ENCODE measurements at places on chromosomes 11 and 22.

GRCh38 chr11:3014057-3014938 lies 22.2 kb upstream of the NAP1L4 start:
- no peak for DNase-seq

DNA sequence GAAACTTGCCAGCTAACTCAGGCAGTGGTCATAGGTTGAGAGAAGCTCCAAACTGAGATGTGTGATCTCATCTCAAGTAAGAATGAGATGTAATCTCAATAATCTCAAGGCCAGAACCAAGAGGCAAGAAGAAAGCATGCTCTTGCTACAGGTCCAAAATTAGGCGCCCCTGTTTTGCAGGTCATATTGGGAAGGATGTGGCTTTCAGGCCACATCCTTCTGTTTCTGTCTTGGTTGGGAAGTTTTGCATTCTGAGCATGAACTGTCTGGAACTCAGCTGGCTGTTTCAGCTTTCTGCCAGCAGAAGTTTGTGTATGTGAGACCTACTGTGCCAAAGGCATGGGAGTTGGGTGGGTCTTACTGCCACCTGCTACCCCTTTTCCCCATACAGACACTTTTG lies 67.5 kb upstream of the MS4A8 start:
- DNase-seq: no peak

DNA sequence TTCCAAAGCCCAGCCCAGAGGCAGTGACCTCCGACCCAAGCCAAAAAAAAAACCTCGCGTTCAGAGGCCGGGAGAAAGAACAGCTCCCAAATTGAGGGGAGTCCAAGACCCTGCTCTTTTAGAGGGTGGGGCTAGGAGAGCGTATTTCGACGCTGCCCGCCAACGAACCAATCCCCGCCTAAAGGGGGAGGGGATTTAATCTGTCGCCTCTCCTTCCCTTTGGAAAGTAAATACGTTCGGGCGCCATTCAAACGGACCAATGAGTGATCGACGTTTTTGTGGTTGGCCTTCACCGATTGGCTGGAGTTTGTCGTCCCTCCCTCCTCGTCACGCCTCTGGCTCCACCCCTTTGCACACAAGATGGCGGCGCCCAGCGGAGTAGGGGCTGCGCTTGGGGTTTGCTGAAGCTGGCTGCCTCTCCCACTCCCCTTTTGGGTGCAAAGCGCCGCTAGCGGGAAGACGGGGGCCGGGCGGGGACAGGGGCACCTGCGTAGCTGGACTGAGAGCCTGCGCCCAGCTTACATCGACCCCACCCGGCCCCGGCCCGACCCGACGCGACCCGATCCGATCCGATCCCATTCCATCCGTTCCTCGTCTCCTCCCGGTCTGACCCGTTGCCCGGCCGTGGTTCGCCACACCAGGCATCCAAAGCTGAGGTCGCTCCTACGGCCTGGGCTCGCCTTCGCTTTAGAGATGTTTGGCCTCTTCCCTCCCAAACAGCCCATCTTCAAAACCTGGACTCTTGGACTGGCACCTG lies at the start of gene RNF26:
RNF26 (plus strand) TSS at position 354 of the 757 bp plus-strand sequence. CDS start 596 bp downstream, outside the sequence.
- peak; percentile 97 for DNase-seq

- no peak for DNase-seq
These were observed 484.7 kb upstream of the TENM4 start for GRCh38 chr11:79925570-79925969.

GRCh38 chr22:48808038-48808960 lies 1019.4 kb downstream of the BRD1 start:
- DNase-seq: no peak

- no peak for DNase-seq
These were observed 181.8 kb downstream of the UVRAG start for GRCh38 chr11:75996523-75997442.

DNA sequence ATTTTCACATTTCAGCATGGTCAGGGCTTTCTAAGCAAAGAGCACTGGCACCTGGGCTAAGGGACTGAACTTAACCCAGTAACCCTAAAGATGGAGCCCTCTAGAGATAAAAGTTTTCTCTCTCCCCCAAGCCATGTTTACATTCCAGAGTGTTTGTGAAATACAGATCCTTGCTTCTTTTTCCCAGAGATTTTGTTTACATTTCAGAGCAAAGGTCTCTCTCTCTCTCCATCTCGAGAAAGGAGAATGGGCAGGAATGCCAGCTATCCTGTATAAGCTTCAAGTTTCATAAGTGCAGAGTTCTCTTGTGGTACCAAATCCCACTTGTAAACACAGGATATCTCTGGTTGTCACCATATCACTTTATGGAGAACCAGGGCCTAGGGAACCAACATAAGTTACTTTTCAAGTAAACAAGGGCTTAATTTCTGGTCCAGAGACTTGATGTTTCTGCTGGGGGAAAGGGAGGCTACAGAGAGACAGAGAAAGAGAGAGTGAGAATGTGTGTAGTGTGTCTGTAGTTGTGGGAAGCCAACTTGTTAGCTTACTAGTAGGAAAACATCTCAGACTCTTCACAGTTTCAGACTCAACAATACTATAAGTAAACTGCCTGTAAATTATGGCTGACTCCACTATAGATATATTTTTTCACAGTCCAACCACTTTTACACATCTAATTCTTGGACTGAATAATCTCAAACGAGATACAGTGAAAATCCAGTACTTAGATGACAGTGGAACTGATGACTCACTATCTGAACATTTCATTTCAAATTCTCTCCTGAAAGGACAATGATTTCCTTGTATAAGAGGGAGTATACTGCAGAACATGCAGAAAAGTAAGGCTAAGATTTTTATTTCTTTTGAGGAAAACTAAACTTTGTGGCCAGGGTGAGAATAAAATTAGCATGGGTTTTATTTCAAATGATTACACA lies 76.2 kb downstream of the ARHGAP32 start:
- DNase-seq: peak; percentile 33

GRCh38 chr11:133038850-133039249 lies 493.5 kb downstream of the OPCML start:
- no peak for DNase-seq

DNA sequence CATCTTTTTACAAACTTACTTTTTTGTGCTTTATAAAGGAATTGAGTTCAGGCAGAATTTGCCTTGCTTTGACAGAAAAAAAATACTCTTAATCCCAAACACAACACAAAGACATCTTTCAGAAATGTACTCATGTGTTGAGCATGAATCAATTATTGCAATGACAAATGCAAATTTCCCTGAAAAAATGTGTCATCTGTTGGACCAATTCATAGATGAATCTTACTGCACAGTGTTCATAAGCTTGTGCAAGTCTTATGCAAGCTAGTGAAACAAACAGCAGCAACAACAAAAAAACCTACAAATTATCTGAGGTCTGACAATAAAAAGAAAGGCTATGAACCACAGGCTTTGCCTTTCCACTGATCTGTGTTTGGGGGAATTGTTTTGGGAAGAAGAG lies 42.3 kb upstream of the HTATIP2 start:
- no peak for DNase-seq

DNA sequence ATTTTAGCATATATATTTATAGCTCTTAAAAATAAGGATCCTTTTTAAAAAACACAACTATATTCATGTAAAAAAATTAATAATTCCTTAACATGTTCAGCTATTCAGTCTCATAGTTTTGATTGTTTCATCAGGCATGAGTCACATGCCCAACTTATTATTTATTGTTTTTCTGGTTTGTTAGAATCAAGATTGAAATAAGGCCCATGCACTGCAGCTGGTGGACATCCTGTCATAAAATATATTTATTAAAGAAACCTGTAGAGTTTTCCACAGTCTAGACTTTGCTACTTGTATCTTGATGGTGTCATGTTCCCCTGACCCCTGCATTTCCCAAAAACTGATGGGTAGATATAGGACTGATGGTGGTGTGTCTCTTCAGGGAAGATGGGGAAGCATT lies 77.4 kb downstream of the PARVA start:
- no peak for DNase-seq

GRCh38 chr11:47626234-47626633 lies 16.1 kb downstream of the MTCH2 start:
- no peak for DNase-seq

DNA sequence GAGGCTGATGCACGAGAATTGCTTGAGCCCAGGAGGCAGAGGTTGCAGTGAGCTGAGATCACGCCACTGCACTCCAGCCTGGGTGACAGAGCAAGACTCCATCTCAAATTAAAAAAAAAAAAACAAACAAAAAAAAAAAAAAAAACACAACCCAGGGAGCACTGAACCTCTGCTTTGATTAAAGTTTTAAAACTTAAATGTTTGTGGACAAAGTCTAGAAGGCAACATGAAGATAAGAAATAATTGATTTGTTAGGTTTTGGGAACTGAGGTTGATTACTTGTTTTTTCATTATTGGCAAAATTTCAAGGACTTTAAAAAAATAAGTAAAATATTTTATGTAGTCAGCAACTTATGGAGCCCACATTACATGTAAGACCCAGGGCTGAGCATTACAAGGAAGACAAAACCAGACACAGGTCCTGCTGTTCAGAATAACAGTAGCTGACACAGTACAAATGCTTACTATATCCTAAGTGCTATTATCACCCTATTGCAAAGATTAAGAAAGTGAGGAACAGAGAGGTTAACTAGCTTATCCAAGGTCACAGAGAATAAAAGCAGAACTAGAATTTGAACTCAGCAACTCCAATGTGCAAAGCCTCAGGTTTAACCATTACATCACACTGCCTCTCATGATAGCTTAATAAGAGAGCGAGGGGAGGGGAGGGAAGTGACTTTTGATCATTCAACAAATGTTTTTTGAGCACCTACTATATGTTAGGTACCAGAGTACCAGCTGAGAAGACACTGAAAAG lies 2.3 kb upstream of the CRY2 start:
- DNase-seq: no peak

GRCh38 chr11:85347291-85347690 lies 279.9 kb downstream of the DLG2 start:
- DNase-seq: no peak

DNA sequence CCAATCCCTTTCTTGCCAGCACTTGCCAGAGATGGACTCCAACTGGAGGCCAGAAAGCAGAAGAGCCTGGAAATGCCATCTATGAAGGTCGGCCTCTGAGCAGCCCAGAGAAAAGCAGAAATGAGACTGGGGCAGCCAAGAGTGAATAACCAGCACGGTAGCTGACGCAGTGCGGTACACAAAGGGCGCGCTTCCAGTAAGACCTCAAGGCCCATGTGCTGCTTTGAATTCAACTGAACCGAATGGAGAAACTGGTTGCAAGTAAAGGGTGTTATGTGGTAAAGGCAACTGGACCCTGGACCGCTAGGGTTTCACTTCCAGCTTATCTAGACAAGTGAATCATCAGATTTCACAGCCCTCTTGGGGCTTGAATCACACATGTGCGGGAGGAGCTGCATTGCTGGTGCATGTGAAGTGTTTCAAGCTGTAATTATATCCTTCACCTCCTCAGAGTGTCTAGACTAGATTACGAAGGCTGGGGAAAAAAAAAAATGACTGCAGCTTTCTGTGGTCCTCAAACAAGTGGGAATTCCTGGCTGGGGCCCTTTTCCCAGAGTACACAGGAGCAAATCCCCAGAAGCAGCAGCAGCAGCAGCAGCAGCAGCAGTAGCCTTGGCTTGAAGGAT lies 128.9 kb downstream of the CCDC34 start:
- DNase-seq: peak; percentile 68

GRCh38 chr11:22577854-22578253 lies 47.8 kb downstream of the FANCF start:
- DNase-seq: no peak

- no peak for DNase-seq
These were observed 293.2 kb downstream of the ETS1 start for GRCh38 chr11:128294001-128294670.

- no peak for DNase-seq
These were observed 28.1 kb upstream of the RTL6 start for GRCh38 chr22:44525941-44526778.

DNA sequence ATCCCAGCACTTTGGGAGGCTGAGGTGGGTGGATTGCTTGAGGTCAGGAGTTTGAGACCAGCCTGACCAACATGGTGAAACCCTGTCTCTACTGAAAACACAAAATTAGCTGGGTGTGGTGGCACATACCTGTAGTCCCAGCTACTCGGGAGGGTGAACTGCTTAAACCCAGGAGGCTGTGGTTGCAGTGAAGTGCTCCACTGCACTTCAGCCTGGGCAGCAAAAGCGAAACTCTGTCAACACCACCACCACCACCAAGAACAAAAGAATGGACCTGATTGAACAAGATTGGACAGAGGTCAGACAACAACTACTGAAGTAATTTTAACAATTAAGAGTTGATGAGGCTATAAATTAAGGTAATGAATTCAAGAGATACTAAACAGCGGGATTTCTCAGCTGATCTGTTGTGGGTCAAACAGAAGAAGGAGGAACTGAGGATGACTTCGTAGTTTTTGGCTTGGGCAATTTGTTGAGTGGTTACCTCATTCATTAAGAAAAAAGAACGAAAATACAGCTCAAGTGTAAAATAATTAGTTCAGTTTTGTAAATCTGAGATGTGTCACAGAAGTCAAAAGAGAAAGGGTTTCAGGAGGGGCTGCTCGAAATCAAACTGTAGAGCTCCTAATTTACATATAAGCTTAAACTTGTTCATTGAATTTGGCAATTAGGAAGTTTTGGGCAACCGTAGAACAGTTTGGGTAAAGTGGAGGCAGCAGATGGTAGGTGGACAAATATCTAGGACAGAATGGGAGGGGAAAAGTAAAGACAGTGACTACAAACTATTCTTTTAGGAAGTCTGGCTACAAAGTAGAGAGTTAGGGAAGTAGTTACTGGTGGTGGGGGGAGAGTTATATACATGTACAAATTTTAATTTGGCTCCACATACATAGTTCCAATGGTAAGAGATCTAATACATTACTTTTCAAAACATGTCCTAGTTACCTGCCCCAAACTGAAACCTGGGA lies 4.5 kb downstream of the IL18 start:
- DNase-seq: peak; percentile 23

DNA sequence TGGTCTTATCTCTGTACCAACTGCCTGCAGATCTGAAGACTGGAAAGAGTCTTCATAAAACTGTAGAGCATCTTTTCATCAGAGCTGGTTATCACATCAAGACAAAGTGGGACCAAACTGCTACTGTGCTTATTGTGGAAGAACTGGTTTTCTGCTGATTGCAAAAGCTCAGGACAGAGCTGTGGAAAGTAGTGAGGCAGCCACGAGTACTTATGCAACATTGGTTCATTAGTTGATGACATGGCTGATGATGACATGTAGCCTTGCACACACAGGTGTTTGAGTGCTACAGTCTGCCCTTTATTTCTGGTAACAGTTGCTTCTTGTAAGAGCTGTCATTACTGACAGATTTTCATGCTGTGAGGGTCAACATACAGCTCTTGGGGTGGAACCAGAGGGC lies 185.4 kb upstream of the GUCY1A2 start:
- DNase-seq: no peak

DNA sequence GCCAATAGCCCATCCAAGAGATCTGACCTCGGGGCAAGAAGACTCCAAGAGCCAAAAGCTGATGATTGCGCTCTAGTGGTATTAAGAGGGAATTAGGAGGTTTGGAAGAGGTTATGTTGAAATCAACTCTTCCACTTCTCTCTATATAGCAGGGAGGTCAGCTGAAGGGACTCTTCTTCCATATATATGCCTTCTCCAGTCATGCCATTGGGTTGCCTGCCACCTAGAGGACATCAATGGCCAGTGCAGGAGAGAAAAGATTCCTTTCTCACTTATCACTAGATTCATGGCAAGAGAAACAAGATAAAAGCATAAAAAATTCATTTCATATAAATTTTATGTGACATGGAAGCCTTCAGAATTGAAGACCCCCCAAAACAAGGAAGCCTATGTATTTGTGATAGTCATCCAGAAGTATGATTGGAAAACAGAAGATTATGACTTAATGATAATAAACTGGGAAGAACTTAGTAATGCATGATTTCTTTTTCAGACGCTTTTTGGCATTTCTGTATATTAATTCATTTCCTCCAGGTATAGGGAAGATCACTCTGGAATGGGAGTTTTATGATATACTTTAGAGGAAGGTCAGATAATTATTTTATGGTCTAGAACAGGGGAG lies 435.1 kb upstream of the DDI1 start:
- DNase-seq: peak; percentile 52

- no peak for DNase-seq
These were observed 3.5 kb downstream of the PHF21B start for GRCh38 chr22:45006111-45006963.
